ENCODE measurements at places on chromosomes 3 and 15. TPM values are rescaled to one million over a fixed set of nuclear protein-coding genes. Genes with fewer than 3 reads are reported as not detected.

The HTR3E gene
- not detected for total RNA-seq

The C3orf52 gene
- 9.5 TPM for total RNA-seq

The SPPL2A gene
- total RNA-seq, result 85.2 TPM

The KBTBD13 gene
- total RNA-seq, result not detected

The THBS1 gene
- total RNA-seq, result 1.1 TPM

The MB21D2 gene
- 7.7 TPM for total RNA-seq

The GP9 gene
- total RNA-seq, result not detected

The GNAT1 gene
- not detected for total RNA-seq

The CLSTN2 gene
- not detected for total RNA-seq

The ROBO2 gene
- not detected for total RNA-seq

The SCG5 gene
- total RNA-seq, result 2.5 TPM

The KNG1 gene
- not detected for total RNA-seq

DNA sequence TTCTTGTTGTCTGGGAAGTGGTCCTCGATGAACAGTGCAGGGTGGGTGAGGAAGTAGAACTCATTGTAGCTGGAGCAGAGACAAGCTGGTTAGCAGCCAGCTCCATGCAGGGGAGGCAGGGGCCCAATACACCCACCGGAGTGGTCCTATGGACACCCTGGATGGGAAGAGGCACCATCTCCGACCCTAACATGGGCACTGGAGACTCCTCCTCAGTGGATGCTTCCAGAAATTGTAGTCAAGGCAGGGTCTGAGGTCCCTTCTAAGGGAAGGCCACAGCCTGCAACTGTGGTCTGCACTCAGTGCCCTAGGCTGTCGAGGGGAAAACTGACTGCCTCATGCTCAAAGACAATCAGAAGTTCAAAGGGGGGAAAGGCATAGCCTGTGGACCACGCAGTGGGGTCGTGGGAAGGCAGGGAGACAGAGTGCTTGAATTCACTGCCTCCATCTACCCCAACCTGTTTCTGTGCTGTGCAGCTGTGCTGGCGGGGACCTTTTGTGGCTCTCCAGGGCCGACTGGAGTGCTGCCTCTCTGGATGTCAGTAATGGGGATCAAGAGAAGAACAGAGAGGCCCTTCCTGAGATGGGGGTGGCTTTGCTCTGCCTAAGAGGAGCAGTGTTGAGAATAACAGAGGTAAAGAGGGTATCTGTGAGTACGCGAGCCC, 41.9 kb downstream of the KY start:
- H3K27me3 ChIP-seq, result peaks cover 4% of the 10 kb centered on the region
- H3K27ac ChIP-seq, result no peak overlapping the region
- no peak for DNase-seq
- no peaks in the 10 kb centered on the region for H3K36me3 ChIP-seq
- no peak overlapping the region for H3K4me3 ChIP-seq

GRCh38 chr3:44923632-44924456, 49.4 kb downstream of the TGM4 start:
- no peaks in the 10 kb centered on the region for H3K27me3 ChIP-seq
- H3K4me1 ChIP-seq, result no peaks in the 10 kb centered on the region
- peaks cover 15% of the 10 kb centered on the region for H3K36me3 ChIP-seq
- no peak overlapping the region for H3K27ac ChIP-seq
- DNase-seq, result no peak
- H3K4me3 ChIP-seq, result no peak overlapping the region

DNA sequence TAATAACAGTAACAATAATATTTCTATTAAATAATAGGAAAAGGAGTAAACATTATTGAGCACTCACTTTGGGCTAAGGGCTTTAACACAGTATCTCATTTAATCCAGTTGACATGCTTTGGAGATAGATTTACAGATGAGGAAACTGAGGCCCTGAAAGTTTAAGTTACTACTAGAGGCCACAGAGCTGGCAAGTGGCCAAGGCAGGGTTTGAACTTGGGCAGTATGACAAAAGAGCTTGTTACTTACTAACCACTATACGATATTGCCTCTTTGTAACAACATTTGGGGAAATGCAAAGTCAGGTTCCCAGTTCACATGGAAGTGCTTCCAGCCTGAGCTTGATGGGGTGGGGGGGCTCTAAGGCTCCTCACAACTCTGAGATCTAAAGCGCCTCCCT, 149.1 kb upstream of the LMCD1 start:
- H3K36me3 ChIP-seq, result peaks cover 27% of the 10 kb centered on the region
- peaks cover 20% of the 10 kb centered on the region for H3K4me1 ChIP-seq
- H3K27me3 ChIP-seq, result no peaks in the 10 kb centered on the region
- H3K4me3 ChIP-seq, result no peak overlapping the region
- no peak for DNase-seq
- no peak overlapping the region for H3K27ac ChIP-seq

GRCh38 chr3:158802409-158803268, 785 bp downstream of the MFSD1 start:
- H3K4me1 ChIP-seq, result peaks cover 29% of the 10 kb centered on the region
- H3K27me3 ChIP-seq, result peaks cover 15% of the 10 kb centered on the region
- H3K27ac ChIP-seq, result peak overlapping the region; percentile 89

GRCh38 chr3:50258029-50258680, 10.8 kb upstream of the SEMA3B start:
- no peak overlapping the region for H3K4me3 ChIP-seq
- H3K4me1 ChIP-seq, result peaks cover 9% of the 10 kb centered on the region
- peaks cover 42% of the 10 kb centered on the region for H3K36me3 ChIP-seq
- DNase-seq, result no peak
- no peaks in the 10 kb centered on the region for H3K27me3 ChIP-seq
- H3K27ac ChIP-seq, result no peak overlapping the region

DNA sequence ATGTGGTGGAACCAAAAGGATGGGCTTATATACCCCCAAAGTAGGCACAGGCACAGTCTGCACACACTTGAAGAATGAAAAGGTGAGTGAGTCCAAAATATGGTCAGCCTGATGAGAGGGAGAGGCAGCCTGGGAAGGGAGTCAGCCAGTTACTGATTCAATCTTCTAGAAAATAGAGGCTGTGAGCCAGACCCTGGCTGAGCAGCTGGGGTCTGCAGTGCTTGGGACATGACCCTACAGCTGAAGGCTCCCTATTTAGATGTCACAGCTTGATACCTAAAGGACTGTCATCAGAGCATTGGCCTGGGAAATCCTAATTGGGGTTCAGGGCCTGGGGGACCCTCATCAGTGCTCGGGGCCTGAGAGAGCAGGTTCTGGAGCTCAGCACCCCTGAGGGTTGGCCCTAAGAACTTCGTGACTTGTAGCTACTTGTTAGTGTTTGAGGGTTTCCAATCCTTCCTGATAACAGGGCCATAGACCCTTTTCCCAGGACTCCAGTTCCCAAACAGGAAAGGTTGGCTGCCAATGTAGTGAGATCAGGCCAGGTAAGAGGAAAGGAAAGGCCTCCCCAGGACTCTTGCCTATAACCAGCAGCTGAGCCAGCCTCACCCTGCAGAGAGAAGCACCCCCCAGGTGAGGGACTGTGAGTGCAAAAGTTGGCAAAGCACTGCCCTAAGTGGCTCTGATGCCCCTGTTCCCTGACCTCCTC, 54.7 kb upstream of the SLCO2A1 start:
- no peak overlapping the region for H3K4me3 ChIP-seq
- peaks cover 4% of the 10 kb centered on the region for H3K27me3 ChIP-seq
- no peaks in the 10 kb centered on the region for H3K36me3 ChIP-seq

DNA sequence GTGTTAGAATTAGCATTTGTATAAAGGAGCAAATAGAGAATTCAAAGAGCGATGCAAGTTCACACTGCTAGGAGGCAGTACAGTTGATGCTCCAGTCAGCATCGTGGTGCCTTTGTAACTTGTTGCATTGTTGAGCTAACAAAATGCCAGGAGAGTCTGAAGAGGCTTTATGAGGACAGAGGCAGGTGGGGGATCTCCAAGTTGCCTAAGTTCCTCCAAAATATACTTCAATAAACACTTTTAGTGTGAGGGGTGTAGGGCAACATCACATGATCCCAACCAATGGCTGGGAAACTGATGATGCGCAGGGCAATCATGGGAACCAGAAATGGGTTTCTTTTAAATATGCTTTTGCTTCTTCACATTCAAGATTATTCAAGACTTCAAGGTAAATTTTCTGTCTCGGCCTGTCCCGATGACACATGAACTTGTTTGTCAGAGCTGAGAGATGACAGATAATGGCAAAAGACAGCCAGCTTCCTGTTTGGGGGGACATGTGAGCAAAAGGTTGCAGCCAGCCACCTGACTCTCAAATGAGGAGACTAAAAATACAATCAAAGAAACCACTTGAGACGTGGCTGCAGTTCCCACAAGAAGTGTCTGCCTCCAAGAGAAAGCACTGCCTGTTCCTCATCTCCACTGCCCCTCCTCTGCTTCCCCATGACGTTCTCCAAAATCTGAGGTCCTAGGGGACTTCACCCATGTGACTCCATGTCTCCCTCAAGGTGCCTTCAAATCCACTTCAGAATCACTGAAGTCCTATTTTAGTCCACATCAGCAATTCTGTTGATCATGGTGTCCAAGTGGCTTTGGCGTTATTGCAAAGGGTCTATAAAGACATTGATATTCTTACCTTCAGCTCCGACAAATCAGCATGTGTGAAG, 39.3 kb downstream of the KLHL6 start:
- H3K27ac ChIP-seq, result peak overlapping the region; percentile 90
- DNase-seq, result peak; percentile 81
- peak overlapping the region; percentile 23 for H3K4me3 ChIP-seq
- peaks cover 58% of the 10 kb centered on the region for H3K36me3 ChIP-seq
- H3K4me1 ChIP-seq, result peaks cover 79% of the 10 kb centered on the region

- peaks cover 2% of the 10 kb centered on the region for H3K27me3 ChIP-seq
- no peak overlapping the region for H3K27ac ChIP-seq
- H3K36me3 ChIP-seq, result no peaks in the 10 kb centered on the region
- no peaks in the 10 kb centered on the region for H3K4me1 ChIP-seq
- no peak for DNase-seq
Measured at GRCh38 chr15:80580536-80581260, 114.4 kb upstream of the ABHD17C start.

DNA sequence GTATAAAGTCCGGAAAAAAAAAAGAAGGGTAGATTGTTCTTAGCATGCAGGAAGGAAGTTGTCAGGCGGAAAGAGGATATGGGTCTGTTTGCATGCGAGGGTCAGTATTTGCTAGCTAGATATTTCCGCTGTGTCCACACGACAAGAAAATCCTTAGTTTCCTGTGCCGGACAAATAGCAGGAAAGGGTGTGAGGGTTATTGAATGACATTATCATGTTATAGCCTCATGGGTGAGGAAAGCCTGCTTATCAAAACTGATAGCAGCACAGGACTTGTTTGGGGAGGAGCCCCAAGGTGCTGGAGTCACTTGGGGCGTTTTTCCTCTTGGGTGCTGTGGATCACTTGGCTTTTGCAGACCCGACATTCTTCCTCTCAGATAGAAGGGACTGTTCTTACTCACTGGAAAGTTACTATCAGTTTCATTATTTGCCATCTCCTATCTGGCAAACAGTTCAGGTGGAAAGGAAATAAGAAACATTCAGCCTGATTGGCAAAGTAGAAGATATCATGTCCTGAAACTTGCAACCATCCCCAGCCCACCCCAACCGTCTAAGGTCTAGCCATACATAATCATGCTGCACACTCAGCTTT, 127.2 kb upstream of the DPH6 start:
- H3K36me3 ChIP-seq, result no peaks in the 10 kb centered on the region
- peaks cover 11% of the 10 kb centered on the region for H3K4me1 ChIP-seq
- H3K27ac ChIP-seq, result peak overlapping the region; percentile 51
- peaks cover 2% of the 10 kb centered on the region for H3K27me3 ChIP-seq
- peak overlapping the region; percentile 33 for H3K4me3 ChIP-seq

GRCh38 chr15:101124731-101125451, 127.0 kb downstream of the CHSY1 start:
- no peak overlapping the region for H3K4me3 ChIP-seq
- DNase-seq, result no peak
- peaks cover 76% of the 10 kb centered on the region for H3K4me1 ChIP-seq

DNA sequence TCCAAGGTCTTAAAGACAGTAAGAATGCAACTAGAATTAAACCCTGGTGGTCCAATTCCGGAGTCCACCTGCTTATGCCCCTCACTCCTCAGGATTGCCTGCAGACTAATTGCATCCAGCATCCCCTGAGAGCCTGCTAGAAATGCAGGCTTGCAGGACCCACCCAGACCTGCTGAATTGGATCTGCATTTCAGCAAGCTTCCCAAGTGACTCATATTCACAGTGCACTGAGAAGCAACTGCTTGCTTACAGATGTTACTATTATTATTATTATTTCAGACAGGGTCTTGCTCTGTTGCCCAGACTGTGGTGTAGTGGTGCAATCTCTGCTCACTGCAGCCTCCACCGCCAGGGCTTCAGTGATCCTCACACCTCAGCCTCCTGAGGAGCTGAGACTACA, 83.5 kb upstream of the VGLL4 start:
- peaks cover 5% of the 10 kb centered on the region for H3K4me1 ChIP-seq
- no peak for DNase-seq
- H3K27me3 ChIP-seq, result peaks cover 20% of the 10 kb centered on the region
- H3K4me3 ChIP-seq, result no peak overlapping the region
- no peak overlapping the region for H3K27ac ChIP-seq

- no peak for DNase-seq
- H3K4me3 ChIP-seq, result no peak overlapping the region
- H3K27me3 ChIP-seq, result no peaks in the 10 kb centered on the region
- no peak overlapping the region for H3K27ac ChIP-seq
- H3K36me3 ChIP-seq, result no peaks in the 10 kb centered on the region
Measured at GRCh38 chr3:114674036-114674435, 380.2 kb downstream of the TIGIT start.

- no peak overlapping the region for H3K4me3 ChIP-seq
- DNase-seq, result no peak
- no peaks in the 10 kb centered on the region for H3K27me3 ChIP-seq
- H3K36me3 ChIP-seq, result no peaks in the 10 kb centered on the region
- no peak overlapping the region for H3K27ac ChIP-seq
Measured at GRCh38 chr15:46442901-46443590, 808.2 kb downstream of the SQOR start.

DNA sequence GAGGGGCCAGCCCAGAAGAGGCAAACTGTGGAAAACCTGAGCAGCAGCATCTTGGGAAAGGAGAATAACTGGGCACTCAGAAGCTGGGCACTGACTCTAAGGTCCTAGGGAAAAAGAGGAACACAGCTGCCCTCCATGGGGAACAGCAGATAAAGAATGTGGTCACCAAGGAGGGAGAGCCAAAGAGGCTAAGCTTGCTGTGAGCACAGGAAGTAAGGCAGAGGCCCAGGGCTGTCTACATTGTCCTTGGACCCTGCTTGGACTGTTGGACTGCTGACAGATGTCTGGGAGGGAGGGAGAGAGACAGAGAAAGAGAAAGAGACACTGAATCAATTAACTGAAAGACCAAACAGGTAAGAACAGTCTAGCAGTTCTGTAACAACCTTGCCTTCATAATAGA, 4.5 kb upstream of the MNS1 start:
- peaks cover 16% of the 10 kb centered on the region for H3K27me3 ChIP-seq
- no peak for DNase-seq
- no peak overlapping the region for H3K4me3 ChIP-seq
- no peak overlapping the region for H3K27ac ChIP-seq
- peaks cover 27% of the 10 kb centered on the region for H3K4me1 ChIP-seq

- H3K27me3 ChIP-seq, result peaks cover 8% of the 10 kb centered on the region
- H3K4me3 ChIP-seq, result no peak overlapping the region
- no peaks in the 10 kb centered on the region for H3K36me3 ChIP-seq
- no peak for DNase-seq
- H3K27ac ChIP-seq, result no peak overlapping the region
Measured at GRCh38 chr3:123733805-123734526, 149.1 kb upstream of the HACD2 start.

- peaks cover 40% of the 10 kb centered on the region for H3K36me3 ChIP-seq
- H3K4me3 ChIP-seq, result no peak overlapping the region
- peaks cover 14% of the 10 kb centered on the region for H3K4me1 ChIP-seq
- DNase-seq, result no peak
Measured at GRCh38 chr3:131007256-131007655, 19.4 kb downstream of the ASTE1 start.

Data from activated CD4-positive, alpha-beta T cell treated with anti-CD3 and anti-CD28 coated beads, Interleukin-2, amount 10 ng/mL, durations not matched to agents 7 days and 5 days (primary cell).